Thoracic aorta (tissue), 2 donors: ENCODE measurements at places on chromosomes 16 and 17. TPM values are rescaled to one million over a fixed set of nuclear protein-coding genes. Genes with fewer than 3 reads are reported as not detected.
A peak's percentile ranks its signal among the peaks of the same experiment; 100 is the strongest.

- no peaks in the 10 kb centered on the region for H3K36me3 ChIP-seq
- no peak for DNase-seq
- H3K27ac ChIP-seq, result peak overlapping the region; percentile 48
- H3K4me1 ChIP-seq, result no peaks in the 10 kb centered on the region
- no peaks in the 10 kb centered on the region for H3K27me3 ChIP-seq
Measured at GRCh38 chr17:55576996-55577586, 65.8 kb upstream of the SMIM36 start.

DNA sequence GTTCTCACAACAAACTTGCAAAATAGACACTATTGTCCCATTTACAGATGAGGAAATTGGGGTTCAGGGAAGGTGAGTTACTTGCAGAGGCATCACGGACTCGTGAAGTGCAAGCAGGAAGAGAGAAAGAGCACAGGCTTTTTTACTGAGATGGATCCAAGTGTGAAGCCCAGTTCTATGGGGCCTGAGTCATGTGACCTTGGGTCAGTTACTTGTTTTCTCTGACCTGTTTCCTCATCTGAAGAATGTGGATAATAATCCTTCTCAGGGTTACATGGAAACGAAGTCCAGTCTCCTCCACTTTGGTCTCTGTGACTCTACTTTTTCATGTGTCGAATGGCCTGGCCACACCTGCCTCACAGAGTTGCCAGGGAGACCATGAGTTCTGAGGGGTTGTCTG is 134.4 kb downstream of the SPACA3 start:
- no peaks in the 10 kb centered on the region for H3K4me1 ChIP-seq
- no peak for DNase-seq
- H3K27me3 ChIP-seq, result no peaks in the 10 kb centered on the region
- H3K27ac ChIP-seq, result no peak overlapping the region
- H3K4me3 ChIP-seq, result no peak overlapping the region

DNA sequence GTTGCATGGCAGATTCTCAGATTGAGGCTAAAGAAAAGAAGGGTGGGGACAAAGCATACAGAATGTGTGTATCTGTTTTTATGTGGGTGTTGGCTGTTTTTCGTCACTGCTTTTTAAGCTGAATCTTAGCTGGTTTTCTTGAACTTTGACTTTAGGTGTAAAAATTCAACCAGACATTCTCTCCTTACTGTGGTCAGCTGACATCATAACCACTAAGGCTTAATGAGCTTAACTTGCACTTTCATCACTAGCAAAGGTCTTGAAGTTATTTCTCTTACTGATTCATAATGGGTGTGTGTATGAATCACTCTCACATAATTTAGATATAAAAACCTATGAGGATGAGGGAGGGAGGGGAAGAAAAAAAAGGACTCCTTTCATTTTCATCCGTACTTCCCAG is 4.0 kb upstream of the CDC6 start:
- no peak for DNase-seq
- H3K36me3 ChIP-seq, result peaks cover 17% of the 10 kb centered on the region
- no peaks in the 10 kb centered on the region for H3K27me3 ChIP-seq
- no peak overlapping the region for H3K4me3 ChIP-seq
- peaks cover 25% of the 10 kb centered on the region for H3K4me1 ChIP-seq

DNA sequence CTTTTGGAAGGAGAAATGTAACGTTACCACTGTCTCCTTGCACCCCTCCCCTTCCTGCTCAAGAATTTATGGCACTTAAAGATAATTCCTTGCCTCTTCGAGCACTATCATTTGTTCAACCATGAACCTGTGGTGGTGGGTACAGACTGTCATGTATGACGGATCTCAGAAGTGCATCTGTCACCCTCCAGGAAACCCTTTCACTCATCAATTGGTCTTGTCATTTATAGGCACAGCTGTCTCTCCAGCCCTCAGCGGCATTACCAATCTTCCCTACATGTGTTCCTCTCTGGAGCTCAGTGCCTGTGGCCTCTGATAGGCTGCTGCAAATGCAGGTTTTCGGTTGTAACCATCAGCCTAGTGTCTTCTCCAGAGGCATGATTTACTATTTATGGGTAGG is 15.0 kb downstream of the CNTNAP4 start:
- H3K27me3 ChIP-seq, result no peaks in the 10 kb centered on the region
- H3K4me1 ChIP-seq, result no peaks in the 10 kb centered on the region
- no peak overlapping the region for H3K27ac ChIP-seq
- no peak overlapping the region for H3K4me3 ChIP-seq

- H3K27me3 ChIP-seq, result no peaks in the 10 kb centered on the region
- H3K4me1 ChIP-seq, result peaks cover 76% of the 10 kb centered on the region
- peaks cover 5% of the 10 kb centered on the region for H3K36me3 ChIP-seq
- no peak overlapping the region for H3K4me3 ChIP-seq
Measured at GRCh38 chr17:1026599-1026975, 29.7 kb downstream of the TIMM22 start.

DNA sequence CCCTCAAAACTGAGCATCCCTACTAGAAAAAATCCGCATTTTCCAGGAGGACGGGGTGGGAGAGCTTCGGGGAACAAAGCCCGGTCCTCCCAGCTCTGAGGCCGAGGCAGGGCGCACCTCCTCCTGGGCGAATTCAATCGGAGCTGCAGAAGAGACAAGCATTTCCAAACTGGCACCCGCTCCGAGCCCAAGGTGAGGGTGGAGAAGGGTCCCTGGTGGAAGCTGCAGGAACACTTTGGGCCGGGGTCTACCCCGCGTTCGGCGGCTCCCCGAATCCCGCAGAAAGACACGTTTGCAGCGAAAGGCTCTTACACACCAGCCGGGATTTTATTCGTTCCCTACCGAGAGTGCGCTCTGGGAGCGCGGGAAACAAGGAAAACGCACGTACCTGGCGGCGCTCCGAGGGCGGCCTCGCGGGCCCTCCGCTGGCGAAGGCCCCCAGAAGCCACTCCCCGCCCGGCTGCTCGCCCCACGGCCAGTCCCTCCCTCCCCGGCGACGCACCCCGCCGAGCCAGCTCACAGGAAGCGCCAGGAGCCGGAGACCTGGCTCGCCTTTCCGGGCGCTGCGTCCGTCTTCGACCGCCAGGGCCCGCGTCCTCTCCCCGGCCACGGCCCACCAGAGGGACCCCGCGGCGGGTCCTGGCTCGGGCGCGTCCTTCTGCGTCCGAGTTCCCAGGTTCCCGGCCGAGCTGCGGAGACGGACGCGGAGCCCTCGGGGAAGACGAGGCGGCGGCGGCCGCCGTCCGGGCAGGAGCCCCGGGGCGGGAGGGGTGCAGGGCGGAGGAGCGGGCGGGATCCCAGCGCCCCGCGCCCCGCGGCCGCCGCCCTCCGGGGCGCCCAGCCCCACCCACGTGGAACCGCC is 49.8 kb upstream of the BAHCC1 start:
- H3K4me3 ChIP-seq, result peak overlapping the region; percentile 90
- peaks cover 27% of the 10 kb centered on the region for H3K4me1 ChIP-seq
- no peaks in the 10 kb centered on the region for H3K36me3 ChIP-seq
- peak overlapping the region; percentile 96 for H3K27ac ChIP-seq
- H3K27me3 ChIP-seq, result no peaks in the 10 kb centered on the region
- DNase-seq, result peak; percentile 53

- no peak for DNase-seq
- peaks cover 14% of the 10 kb centered on the region for H3K4me1 ChIP-seq
- no peaks in the 10 kb centered on the region for H3K27me3 ChIP-seq
Measured at GRCh38 chr17:8503368-8503767, 67.7 kb downstream of the NDEL1 start.

- peaks cover 26% of the 10 kb centered on the region for H3K4me1 ChIP-seq
- no peaks in the 10 kb centered on the region for H3K27me3 ChIP-seq
- H3K4me3 ChIP-seq, result peak overlapping the region; percentile 92
- no peak for DNase-seq
- peaks cover 26% of the 10 kb centered on the region for H3K36me3 ChIP-seq
- H3K27ac ChIP-seq, result no peak overlapping the region
Measured at GRCh38 chr17:74211141-74211911, 2.0 kb upstream of the TTYH2 start.

- no peaks in the 10 kb centered on the region for H3K4me1 ChIP-seq
- no peak overlapping the region for H3K27ac ChIP-seq
- no peaks in the 10 kb centered on the region for H3K36me3 ChIP-seq
- no peaks in the 10 kb centered on the region for H3K27me3 ChIP-seq
Measured at GRCh38 chr17:10261098-10261497, 62.7 kb upstream of the GAS7 start.

GRCh38 chr17:58312021-58312630 is 16.5 kb downstream of the TSPOAP1 start:
- H3K27me3 ChIP-seq, result no peaks in the 10 kb centered on the region
- peaks cover 5% of the 10 kb centered on the region for H3K36me3 ChIP-seq
- no peak for DNase-seq
- no peak overlapping the region for H3K27ac ChIP-seq
- no peaks in the 10 kb centered on the region for H3K4me1 ChIP-seq

DNA sequence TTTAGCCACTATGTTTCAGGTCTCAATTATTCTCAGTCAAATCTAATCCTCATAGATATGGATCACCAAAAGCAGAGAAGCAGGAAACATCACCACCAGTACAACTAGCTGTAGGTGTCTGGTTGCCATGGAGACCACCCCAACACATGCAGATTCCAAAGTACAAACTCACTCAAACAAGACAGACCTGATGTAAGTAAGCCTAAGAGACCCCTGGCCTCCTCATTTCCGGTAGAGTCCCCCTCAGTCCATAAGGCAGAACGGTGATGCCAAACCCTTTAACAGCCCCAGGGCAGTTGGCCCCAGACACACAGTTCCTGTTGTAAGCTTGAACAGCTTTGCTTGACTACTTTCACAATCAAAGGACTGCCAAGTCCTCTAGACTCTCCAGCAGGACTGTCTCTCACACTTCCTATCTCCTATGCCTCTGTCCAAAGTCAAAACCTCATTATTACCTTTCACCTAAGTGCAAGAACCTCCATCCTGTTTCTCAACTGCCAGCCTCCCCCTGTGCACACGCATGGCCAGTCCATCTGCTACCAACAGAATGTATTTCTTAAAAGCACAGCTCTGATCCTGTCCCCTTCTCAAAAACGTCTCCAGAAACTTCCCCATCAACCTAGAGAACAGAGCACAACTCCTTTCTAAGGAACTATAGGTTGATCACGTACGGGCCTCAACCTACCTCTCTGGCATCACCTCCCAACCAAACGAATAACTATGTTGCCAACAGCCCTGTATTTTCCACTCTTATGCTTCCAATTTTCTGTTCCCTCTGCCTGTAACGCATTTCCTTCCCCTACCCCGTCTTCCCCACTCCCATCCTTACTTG is 23.9 kb downstream of the SLC39A11 start:
- H3K27me3 ChIP-seq, result no peaks in the 10 kb centered on the region
- no peak overlapping the region for H3K27ac ChIP-seq
- DNase-seq, result no peak
- peaks cover 31% of the 10 kb centered on the region for H3K4me1 ChIP-seq
- H3K36me3 ChIP-seq, result peaks cover 6% of the 10 kb centered on the region

GRCh38 chr16:81646561-81646960 is 132.5 kb upstream of the PLCG2 start:
- no peaks in the 10 kb centered on the region for H3K27me3 ChIP-seq
- H3K4me1 ChIP-seq, result no peaks in the 10 kb centered on the region
- no peak overlapping the region for H3K27ac ChIP-seq
- no peak for DNase-seq

DNA sequence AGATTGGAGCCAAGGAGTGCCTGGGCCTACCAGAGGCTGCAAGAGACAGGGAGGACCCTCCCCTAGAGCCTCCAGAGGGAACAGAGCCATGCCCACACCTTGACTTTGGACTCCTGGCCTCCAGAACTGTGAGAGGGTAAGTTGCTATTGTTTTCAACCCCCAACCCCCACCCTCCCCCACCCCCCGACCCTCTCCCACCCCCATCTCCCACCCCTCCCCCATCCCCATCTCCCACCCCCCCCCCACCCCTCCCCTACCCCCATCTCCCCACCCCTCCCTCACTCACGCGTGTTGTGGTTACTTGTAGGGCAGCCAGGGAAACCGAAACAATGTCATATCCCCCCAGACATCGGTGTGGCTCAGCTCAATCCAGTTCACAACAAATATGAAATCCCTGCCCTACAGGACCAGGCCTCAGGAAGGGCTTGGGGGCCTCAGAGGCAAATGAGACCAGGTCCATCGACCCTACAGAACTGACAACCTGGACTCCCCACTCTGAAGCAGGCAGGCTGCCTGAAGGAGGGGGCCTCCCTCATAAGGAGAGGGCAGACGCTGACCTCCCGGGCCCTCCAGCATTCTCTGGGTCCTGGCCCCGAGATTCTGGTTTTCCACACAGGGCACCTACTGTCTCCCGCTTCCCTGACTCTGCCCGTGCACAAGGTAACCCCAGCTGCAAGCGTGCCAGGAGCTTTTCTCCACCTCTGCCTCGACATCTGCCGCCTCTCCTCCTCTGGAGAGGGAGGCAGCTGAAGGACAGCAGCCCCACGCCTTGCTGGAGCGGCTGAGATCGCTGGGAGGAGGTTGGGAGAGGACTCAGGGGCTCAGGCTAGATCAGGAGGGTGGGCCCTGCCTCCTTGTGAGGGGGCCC is 3.0 kb upstream of the ZCCHC14 start:
- H3K27me3 ChIP-seq, result no peaks in the 10 kb centered on the region
- no peak overlapping the region for H3K4me3 ChIP-seq
- H3K27ac ChIP-seq, result no peak overlapping the region
- peaks cover 14% of the 10 kb centered on the region for H3K4me1 ChIP-seq
- DNase-seq, result no peak
- H3K36me3 ChIP-seq, result no peaks in the 10 kb centered on the region

DNA sequence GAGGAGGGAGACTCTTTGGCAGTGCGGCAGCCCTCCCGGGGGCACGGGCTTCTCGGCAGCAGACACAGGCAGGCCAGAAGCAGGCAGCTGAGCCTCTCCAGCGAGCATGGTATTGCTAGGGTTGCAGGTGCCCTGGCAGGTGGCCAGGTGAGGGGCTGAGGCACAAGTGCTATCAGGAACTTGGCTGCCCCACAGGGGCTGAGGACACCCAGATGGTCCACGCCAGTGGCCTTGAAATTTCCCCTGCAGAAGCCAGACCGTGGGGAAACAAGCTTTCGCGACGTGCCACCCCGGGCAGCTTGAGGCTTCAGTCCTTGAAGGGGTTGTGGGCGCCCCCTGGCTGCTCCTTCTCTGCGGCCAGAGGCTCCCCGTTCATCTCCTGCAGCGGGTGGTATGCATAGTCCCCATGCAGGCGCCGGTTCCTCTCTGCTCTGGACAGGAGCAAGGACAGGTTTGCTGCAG is 8.5 kb downstream of the NAGPA start:
- H3K36me3 ChIP-seq, result peaks cover 4% of the 10 kb centered on the region
- DNase-seq, result no peak

DNA sequence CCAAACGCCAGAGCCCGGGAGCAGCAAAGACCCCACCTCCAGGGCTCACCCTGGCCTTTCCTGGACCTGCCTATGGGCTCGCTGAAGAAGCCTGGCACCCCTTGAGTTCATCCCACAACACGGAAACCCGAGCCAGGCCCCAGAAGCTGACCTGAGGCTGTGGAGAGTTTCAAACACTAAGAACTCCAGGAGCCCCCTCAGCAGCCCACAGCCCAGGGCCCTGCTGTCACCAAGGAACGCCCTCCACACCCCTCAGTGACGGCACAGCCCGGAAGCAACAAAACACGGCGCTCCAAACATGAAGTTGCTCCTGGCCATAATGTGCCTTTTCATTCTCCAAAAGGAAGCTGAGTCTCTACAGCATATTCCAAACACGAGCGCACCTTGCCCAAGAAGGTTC is 9.2 kb downstream of the SLC38A10 start:
- peaks cover 13% of the 10 kb centered on the region for H3K36me3 ChIP-seq
- DNase-seq, result no peak
- no peak overlapping the region for H3K27ac ChIP-seq
- H3K27me3 ChIP-seq, result no peaks in the 10 kb centered on the region
- peak overlapping the region; percentile 58 for H3K4me3 ChIP-seq
- H3K4me1 ChIP-seq, result peaks cover 8% of the 10 kb centered on the region

The TNFRSF13B gene
- total RNA-seq, result not detected

The CHD9NB gene
- total RNA-seq, result 2.3 TPM

The RAMP2 gene
- 11.0 TPM for total RNA-seq

The TMEM238L gene
- total RNA-seq, result not detected

The HSPB9 gene
- total RNA-seq, result not detected

The PRKCB gene
- total RNA-seq, result 7.5 TPM

The METTL2A gene
- 7.2 TPM for total RNA-seq
